ENCODE measurements at places on chromosomes 6 and 20.

- no peak for DNase-seq
Observed at GRCh38 chr6:109739686-109740085, 48.6 kb downstream of the FIG4 start.

GRCh38 chr20:2619961-2620595 is 32.4 kb upstream of the NOP56 start:
- no peak for DNase-seq

DNA sequence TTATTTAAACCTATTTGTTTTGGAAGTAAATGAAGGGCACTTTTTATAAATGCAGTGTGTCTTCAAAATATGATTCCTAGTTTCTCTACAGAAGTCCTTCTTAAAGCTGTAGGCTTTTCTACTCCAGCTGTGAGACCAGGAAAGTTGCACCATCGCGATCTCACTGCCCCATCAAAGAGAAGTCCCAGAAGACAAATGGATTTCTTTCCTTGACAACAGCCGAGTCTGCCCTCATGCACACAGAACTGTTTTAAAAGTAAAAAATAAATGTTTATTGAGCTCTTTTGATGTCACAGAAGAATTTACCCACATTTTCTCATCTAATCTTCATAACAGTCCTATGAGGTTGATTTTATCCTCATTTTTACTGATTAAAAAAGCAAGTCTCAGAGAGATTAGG is 324.4 kb upstream of the NT5E start:
- peak; percentile 42 for DNase-seq

DNA sequence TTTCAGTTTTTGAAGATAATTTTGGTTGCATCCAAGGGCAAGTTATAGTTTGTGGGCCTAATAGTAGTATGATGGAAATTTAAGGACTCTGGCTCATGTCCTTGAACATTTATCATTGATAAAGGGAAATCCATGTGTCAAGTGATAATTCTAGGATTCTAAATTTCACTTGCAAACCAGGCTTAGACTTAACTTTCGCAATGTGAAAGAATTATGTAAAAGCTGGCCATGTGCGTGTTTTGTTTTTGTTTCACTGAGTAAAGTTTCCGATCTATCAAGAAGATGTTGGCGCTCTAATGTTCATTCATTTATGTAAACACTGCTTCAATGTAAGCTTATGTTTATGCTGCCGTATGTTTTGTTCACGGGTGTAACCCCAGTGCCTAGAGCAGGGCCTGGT is 302.0 kb downstream of the SOX4 start:
- DNase-seq = no peak

GRCh38 chr6:150256618-150257272 is 112.1 kb upstream of the IYD start:
- peak; percentile 91 for DNase-seq

GRCh38 chr6:169937389-169938261 is 186.2 kb downstream of the ERMARD start:
- no peak for DNase-seq

DNA sequence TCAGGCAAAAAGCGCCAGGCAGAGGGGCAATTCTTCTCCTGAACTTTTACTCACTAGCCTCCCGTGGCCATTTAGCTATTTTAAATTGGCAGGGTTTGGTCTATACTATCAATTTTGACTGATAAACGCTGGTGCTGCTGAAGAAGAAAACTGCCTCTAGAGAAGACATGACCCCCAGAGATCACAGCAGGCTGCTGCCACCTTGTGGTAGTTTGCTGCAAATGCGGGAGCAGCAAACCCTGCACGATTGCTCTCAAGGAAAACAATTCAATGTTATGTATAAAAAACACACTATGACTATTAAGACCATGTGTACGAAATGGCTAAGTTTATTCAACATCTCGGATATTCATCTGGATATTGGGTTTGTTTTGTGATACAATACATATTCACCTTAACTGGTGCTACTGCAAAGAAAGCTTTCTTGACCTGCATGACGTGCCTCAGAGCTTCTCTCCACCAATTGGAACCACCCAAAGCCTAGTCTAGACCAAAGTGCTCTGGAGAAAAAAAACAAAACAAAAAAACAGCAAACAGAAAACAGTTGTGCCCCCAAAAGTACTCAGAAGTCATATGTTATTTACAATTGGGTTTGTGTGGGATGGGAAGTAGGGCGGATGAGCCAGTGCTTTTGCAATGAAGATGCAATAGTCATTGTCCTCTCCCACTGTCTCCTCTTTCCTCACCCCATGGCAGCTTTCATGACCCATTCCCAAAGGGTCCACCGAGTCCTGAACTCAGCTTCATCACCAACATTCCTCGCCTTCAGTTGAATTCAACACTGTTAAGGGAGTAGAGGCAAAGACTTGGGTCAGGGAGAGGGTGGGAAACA is 19.6 kb upstream of the IL17F start:
- DNase-seq = peak; percentile 67

- no peak for DNase-seq
Observed at GRCh38 chr6:134314006-134314821, 3.7 kb downstream of the SGK1 start.

DNA sequence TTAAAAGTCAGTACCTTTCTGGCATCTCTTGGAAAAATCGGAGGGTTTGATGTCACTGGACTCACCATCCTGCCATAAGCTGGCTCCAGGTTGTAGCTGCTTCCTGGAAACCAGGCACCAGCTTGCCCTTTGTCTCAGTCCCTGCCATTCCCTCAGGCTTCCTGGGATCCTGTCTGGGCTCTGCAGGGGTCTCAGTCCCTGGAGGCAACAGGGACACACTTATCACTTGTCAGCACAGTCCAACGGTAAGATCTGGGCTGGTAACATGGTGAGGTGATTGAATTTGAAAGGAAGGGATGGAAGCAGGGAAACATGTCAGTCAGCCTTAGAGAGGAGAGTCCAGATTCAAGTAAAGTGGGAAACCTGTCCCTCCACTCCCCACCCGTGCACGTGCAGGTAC is 147.6 kb upstream of the ECI2 start:
- no peak for DNase-seq

DNA sequence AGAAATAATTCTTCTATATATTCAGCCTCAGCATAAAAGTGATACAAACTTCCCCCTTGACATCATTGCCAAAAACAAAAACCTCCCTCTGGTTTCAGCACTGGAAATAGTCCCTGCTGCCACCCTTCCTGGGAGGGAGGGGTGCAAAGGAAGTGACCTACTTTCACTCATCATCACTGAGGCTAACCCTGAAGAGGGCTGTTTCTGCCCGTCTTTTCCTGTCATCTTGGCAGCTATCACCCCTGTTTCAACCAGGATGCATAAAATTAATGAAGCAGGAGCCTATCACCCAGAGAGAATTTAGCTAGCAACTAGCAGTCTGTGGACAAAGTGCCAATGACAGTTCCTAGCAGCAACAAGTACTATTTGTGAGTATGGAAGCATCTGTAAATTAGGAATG is 397.8 kb downstream of the LAMA2 start:
- DNase-seq = no peak

DNA sequence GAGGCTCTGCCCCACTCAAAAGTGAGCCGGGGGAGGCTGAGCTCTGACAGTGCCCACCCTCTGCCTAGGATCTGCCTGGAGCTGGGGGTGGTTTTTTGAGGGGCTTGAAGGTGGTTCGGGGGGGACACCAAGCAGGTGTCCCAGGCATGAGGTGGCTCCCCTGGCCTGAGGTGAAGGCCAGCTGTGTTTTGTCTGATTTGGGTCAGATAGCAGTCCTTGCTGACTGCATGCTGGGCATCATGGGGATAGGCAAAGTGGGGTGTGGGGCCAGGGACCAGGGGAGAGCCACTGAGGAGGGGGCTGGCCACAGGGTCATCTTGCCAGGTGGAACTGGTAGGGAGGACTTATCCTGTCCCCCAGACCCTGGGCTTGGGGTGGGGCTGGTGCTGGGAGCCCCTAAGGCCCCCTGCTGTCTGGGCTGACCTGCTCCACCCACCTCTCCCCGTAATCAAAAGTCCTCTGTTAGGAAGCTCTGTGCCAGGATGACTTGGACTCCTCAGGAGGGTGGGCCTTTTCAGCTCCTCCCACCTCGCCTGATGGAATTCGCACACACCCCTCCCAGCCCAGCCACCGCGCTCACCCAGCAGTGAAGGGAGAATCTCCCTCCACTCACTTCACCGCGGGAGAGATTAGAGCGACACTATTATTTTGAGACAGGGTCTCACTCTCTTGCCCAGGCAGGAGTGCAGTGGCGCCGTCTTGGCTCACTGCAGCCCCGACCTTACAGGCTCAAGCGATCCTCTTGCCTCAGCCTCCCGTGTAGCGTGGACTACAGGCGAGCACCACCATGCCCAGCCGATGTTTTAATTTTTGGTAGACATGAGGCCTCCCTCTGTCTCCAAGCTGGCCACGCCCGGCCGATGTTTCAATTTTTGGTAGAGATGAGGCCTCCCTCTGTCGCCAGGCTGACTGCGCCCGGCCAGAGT is 1.5 kb upstream of the COL9A3 start:
- no peak for DNase-seq

GRCh38 chr20:4370851-4371250 is 350.9 kb upstream of the PRND start:
- no peak for DNase-seq

GRCh38 chr6:148837941-148838340 is 91.1 kb downstream of the UST start:
- no peak for DNase-seq

- DNase-seq = no peak
Observed at GRCh38 chr6:71579902-71580301, 291.3 kb downstream of the OGFRL1 start.

- DNase-seq = peak; percentile 51
Observed at GRCh38 chr6:15423286-15423993, 177.6 kb downstream of the JARID2 start.

DNA sequence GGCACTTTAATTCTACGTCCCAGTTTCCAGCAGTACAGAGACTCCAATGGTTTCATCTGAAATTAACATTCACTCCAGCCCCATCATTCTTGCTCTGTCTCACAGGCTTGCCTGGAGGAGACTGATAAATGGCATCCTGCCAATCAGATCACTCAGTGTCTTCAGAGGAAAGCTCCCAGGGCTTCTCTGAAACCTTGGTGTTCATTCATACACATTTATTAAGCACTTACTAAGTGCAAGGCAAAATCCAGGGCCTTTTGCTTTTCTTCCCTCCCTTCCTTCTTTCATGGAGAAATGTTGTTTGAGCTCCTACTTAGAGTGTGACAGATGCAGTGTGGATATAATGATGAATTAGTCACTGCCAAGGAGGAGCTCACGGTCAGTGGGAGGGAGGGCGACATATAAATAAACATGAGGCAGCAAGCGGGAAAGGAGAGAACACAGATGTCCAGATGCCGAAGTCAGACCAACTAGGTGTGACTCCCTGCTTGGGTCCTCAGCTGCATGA is 106.7 kb upstream of the DTNBP1 start:
- DNase-seq = no peak

DNA sequence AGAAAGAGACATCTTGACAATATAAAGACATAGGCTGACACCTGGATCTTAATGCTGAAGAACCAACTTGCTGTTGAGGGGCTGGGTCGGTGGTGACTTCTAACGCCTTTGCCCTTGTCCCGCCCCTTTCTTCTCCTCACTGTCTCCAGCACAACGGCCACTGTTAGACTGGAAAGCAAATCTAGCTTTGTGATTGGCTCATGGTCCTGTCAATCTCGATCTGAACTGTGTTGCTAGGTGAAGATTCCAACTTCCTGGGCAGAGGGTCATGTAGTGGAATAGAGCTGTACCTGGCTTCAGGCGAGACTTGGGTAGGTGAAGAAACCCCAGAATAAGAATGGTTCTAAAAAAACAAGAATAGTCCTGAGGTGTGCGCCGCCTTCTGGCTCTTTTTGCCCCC is at the start of gene PGK2:
PGK2 (minus strand) TSS at position 110 of the 400 bp plus-strand sequence; CDS start at position 12, 98 bp downstream.
- no peak for DNase-seq

- DNase-seq = peak; percentile 56
Observed at GRCh38 chr6:85865420-85866369, 223.0 kb upstream of the SYNCRIP start.

- DNase-seq = no peak
Observed at GRCh38 chr6:151160929-151161757, 78.6 kb upstream of the AKAP12 start.

DNA sequence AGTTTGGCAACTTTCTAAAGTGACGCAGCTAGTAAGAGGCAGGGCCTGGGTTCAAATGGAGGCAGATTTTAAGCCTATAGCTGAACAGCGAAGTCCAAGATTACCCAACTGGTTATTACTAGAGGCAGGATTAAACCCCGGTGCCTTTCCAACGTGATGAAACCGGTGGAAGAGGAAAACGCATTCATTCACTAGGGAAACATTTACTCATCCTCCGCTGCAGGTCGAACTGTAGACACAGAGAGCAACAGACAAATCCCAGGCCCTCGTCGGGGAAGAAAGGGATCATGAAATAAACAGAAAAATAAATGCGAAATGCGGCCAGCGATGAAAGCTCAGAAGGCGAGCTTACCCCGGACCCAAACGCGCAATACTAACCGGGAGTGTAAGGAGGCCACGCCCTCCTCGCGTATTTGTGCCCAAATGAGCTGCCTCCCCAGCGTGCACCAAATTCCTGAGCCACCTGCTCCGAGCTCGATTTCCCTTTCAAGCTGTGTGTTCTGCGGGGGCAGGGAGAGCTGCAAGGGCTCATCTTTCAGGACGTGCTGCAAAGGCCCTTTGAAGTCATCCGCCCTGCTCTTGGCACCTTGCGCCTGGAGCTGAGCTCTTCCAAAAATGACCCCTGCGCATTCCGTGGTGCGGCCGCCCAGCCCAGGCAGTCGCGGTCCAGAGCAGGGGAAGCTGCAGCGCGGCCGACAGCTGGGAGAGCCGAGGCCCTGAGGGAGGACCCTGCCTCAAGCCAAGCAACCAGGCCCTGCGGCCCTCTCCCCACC is 46.9 kb downstream of the PDYN start:
- peak; percentile 24 for DNase-seq

- peak; percentile 21 for DNase-seq
Observed at GRCh38 chr6:128167552-128167951, 266.7 kb upstream of the THEMIS start.

GRCh38 chr6:79028641-79029314 is 49.3 kb downstream of the PHIP start:
- peak; percentile 55 for DNase-seq

DNA sequence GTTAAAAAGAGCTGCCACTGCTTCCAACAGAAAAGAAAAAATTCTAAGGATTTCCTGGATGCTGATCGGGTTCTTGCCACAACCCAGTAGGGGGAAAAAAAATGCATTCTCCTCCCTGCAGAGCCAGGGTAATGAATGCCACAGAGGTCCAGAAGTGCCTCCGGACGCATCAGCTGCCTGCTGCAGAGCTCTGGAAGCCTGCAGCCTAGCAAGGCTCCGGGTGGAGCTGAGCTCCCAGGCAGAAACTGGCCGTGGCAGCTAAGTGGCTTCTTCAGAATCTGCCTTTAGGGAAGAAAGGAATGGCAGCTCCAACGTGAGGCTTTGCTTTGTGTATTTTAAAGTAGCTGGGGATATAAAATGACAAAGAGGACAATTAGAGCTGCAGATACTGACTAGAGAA is 155.0 kb downstream of the CFAP61 start:
- no peak for DNase-seq

GRCh38 chr6:10138917-10139316 is 276.0 kb downstream of the TFAP2A start:
- DNase-seq = no peak

Measured in AG10803 (cell line).